NCI-H1694 treated with DMSO at 0.1 percent for 48 hours (cell line): ENCODE measurements at places on chromosomes 3 and 15.
A peak's percentile ranks its signal among the peaks of the same experiment; 100 is the strongest.

DNA sequence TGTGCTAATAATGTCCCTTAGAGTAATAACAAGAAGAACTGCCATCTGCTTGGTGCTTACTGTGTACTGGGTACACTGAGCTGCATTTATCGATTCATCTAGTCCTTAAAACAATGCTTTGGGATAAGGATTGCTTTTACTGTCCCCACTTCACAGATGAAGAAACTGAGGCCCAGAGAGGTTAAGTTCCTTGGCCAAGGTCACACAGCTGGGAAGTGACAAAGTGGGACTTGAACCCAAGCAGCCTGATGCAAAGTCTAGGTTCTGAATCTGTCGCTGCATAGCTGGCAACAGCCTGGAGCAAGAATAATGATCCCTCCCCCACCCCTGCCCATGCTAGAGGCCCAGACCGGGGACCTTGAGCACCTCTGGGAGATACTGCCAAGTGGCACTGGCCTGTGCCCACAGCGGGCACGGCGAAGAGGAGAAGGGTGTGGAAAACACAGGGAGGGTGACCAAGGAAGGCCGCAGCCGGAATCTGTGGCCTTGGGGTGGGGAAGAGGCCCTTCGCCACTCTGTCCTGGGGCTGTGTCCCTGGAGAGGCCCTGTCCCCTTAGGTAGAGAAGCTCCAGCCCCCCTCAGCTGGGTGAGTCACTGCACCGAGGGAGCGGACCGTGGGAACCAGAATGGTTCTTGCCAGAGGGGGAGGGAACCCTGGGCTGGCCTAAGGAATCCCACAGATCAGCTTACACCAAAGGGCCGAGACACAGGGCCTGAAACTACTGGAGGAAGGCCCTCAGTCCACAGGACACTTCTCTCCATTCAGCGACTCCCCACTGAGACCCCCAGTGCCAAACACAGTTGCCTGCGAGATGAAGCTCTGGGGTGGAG lies 3.5 kb downstream of the PLXND1 start:
- no peak for DNase-seq

- DNase-seq, result no peak
Observed at GRCh38 chr15:89768071-89768500, 8.0 kb upstream of the MESP2 start.

DNA sequence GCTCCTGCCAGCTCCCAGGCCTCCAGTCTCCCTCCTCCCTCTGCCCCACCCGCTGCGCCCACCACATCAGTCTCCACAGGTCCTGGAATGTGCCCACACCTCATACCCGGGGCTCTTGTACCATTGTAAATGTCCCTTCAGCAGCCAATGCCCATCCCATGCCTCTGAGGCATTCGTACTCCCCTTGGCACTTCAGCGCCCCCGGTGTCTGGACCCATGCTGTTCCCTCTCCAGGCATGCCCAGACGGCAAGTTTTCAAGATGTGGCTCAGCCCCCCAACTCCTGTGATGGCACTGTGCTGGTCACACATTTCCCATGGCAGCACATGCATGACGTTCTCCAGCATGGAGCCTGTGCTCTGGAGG lies 13.3 kb downstream of the PLXND1 start:
- DNase-seq, result no peak

- no peak for DNase-seq
Observed at GRCh38 chr3:120473389-120473788, 22.6 kb upstream of the FSTL1 start.

GRCh38 chr15:79178594-79178993 lies 88.0 kb upstream of the RASGRF1 start:
- DNase-seq, result no peak

- DNase-seq, result no peak
Observed at GRCh38 chr15:89321521-89322410, 12.9 kb downstream of the POLG start.

GRCh38 chr3:94686208-94686607 lies 623.3 kb downstream of the NSUN3 start:
- DNase-seq, result no peak

DNA sequence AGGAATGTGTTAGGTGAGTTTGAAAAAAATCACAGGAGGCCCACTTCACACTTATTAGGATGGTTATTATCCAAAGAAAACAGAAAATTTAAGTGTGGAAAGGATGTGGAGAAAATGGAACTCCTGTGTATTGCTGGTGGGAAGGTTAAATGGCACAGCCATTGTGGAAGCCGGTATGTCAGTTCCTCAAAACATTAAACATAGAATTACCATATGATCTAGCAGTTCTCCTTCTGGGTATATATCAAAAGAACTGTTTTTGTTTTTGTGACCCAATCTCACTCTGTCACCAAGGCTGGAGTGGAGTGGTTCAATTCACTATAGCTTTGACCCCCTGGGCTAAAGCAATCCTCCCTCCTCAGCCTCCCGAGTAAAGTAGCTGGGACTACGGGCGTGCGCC lies 10.4 kb upstream of the ZFYVE19 start:
- no peak for DNase-seq

GRCh38 chr3:77468626-77469020 lies 428.7 kb downstream of the ROBO2 start:
- DNase-seq, result peak; percentile 32

DNA sequence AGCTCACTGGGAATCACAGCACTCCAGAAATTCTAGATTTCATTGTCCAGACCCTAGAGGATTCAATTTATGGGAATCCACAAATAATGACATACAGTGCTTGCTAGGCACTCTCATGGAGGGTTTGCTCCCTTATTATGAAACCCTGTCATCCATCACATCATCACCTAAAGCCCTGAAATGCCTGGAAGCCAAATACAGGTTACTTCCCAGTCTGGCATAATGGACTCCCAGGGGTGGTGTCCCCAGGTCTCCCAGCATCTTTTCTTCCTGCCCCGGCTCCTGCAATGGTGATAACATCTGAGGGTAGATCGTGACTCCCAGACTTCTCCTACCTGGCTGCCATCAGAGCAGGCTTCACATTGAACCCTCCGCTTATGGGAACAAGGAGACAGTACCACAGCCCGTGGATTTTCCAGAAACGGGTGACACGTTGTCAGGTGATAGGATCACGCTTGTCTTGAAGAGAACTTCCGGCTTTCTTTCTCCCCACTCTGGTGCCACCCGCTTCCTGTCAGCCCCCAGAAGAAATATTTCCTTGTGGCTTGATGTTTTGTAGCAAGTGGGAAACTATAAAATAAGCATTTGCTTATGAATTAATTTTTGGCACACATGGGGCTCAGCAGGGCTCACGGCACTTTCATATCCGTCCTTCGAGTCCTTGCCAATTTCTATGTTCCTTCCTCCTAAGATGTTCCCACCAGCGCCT lies 238.7 kb upstream of the BHLHE40 start:
- no peak for DNase-seq

DNA sequence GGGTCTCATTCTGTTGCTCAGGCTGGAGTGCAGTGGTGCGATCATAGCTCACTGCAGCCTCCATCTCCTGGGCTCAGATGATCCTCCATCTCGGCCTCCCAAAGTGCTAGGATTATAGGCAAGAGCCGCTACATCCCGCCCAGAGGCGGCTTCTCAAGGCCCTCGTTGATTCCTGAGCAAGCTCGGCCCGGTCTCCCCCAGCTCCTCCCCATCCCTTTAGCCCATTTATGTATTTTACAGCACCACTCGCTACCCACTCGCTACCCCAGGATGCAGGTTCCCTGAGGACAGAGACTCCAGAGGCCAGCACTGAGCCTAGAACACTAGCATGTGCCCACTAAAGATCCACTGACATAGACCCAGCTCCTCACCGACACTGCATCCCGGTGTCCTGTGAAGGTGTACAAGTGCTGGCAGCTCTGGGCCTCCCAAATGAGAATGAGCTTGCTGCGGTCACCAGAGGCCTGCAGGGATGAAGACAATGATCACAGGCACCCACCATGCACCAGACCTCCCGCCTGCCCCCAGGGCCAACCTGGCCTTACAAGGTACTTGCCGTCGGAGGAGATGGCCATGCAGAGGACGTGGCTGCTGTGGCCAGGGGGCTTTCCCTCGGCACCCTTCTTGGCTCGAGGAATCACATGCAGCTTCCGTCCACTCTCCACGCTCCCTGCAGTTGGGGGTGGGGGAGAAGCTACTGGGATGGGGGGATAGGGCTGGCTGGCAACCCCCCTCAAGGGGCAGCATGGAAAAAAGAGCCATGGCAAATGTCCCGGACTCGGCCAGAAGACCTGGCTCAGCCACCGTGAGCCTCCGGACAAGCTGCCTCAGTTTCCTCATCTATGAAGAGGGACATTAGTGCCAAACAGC lies 5.6 kb downstream of the RRP9 start:
- no peak for DNase-seq

GRCh38 chr3:176941689-176942088 lies 255.6 kb downstream of the TBL1XR1 start:
- no peak for DNase-seq

DNA sequence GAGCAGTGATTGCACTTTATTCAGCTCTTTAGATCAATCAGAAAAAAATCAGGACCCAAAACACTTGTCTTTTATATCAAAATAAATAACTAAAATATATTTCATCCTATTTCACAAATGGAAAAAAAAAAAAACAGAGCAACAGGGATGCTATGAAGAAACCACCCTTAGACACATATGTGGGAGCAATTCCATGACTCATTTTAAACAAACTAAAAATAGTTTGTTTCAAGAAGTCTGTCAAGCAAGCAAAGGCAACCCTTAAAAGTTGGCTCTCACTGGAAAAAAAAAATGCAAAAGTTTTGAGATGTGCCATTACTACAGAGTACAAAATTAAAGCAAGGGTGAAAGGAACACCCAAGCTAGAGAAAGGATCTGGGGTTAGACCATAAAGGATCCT lies 5.7 kb downstream of the ATP13A3 start:
- no peak for DNase-seq

DNA sequence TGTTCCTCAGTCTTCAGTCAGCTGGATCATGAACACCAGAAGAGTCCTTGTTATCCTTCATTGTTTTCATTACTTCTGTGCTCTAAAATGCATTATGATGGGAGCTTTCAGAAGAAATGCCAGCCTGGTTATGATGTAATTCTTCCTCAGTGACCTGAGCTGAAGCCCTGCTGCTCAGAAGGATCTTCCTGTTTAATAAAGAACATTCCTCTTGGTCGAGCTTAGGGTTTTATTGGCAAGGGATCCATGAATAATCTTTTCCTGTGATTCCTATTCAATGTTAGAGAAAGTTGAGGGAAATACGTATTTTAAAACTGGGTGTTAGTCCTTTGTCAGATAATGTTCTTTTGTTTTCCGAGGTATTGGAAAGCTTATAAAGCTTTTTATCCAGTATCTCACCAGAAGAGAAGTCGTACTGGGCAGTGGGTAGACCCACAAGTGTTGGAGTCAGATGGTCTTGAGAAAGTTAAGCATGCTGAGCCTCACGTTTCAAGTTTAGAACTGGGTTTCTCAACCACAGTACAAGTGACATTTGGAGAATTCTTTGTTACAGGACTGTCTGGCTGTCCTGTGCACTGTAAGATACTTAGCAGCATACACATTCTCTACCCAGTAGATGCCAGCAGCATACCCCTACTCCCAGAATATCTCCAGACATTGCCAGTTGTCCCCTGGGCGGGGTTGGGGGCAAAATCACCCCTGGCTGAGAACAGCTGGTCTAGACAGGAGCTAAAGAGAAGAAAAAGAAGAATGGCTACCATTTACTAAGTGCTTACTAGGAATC lies 212.3 kb upstream of the BHLHE40 start:
- DNase-seq, result no peak

DNA sequence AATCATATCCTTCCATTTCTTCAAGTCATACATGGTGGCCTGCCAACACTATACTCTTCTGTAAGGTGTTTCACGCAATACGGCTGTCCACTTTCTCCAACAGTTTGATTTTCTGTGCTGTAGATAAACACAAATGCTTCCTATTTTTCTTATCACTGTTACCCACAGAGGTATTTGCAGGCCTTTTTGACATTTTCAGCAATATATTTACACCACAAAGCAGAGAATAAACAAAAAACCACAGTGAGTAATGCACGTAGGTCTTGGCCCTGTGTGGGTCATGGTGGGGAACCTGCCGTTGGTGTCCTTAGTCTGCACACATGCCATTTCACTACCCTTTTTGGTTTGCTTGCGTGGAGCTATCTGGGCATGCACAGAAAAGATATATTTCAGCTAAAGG lies 59.5 kb downstream of the LRRC28 start:
- no peak for DNase-seq

GRCh38 chr3:12527757-12528143 lies 17.5 kb downstream of the MKRN2OS start:
- DNase-seq, result no peak

DNA sequence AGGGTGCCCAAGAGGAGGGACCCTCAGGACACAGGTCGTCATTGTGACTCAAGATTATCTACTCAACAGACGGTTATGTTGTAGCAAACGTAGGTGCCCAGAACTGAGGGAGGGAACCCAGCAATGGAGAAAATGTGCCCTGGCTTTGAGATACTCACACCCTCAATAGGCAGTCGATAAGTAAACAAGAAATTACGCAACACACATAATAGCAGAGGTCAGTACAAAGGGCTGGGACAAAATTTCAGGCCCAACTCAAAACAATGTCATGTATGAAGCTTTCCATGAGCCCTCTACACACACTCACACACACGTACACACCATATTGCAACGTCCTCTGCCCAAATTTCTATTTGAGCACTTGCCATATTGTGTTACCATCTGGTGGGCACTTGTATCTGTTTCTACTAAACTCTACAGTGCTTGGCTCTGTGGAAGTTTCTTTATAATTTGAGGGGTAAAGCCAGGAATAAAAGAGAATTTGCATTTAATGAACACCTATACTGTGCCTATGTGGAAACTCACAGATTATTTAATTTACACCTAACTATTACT lies 114.6 kb upstream of the TRIM42 start:
- DNase-seq, result peak; percentile 38

GRCh38 chr15:100873029-100873677 lies 6.5 kb upstream of the ALDH1A3 start:
- peak; percentile 22 for DNase-seq

GRCh38 chr3:117630469-117630868 lies 920.9 kb downstream of the TUSC7 start:
- no peak for DNase-seq

DNA sequence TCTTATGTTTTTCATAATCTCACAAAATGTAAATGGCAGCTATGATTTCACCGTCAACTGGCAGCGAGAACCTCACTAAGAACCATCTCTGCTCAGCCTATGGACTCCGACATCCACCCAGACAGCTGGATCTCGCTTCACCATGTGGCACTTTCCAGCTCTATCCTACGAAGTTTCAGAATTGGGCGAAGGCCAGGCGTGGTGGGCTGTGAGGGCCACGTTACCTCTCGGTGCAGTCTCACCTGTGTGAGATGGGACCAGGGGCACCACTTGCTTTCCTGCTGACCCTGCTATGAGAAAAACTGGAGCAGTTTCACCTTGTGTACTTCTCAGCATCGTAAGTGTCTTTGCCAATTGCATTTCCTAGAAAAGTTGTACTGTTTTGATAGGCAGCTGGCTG lies 32.3 kb downstream of the CHDH start:
- DNase-seq, result no peak

DNA sequence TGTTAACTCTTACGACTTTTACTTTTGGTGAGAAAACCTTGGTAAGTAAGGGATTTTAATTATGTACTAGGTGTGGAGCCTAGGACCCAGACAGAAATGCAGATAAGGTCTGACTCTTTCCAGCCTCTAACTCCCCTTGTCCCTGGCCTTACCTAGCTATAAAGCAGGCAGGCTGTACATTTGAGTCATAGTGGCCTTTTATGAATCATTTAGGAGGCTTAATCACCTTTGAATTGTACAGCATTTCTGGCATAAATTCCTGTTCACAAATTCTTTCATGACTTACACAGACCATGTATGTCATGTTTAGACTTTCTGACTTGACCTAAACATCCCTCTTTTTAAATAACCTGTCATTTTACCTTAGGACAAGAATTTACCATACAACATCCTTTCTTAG lies 47.4 kb downstream of the CHCHD4 start:
- no peak for DNase-seq
